ENCODE measurements at places on chromosomes 2 and 18. TPM values are rescaled to one million over a fixed set of nuclear protein-coding genes. Genes with fewer than 3 reads are reported as not detected.

Gene GALNT1
- 38.2 TPM for total RNA-seq

Gene ITM2C
- total RNA-seq = 43.4 TPM

Gene SCLY
- total RNA-seq = 77.9 TPM

Gene MAP2
- total RNA-seq = not detected

Gene WIPF1
- total RNA-seq = 365 TPM

Gene ACMSD
- total RNA-seq = not detected

Gene CNRIP1
- total RNA-seq = not detected

Gene TRAPPC8
- 29.6 TPM for total RNA-seq

Gene TMEM178A
- total RNA-seq = 0.31 TPM

Gene TANK
- 49.2 TPM for total RNA-seq

Gene CNTNAP5
- not detected for total RNA-seq

Gene PROC
- not detected for total RNA-seq

Gene SKA1
- total RNA-seq = 32.2 TPM

Gene CCDC178
- total RNA-seq = not detected

Gene LINC00305
- not detected for total RNA-seq

Gene POTEC
- total RNA-seq = not detected

Gene KCTD18
- total RNA-seq = 16.7 TPM

Gene TCF23
- total RNA-seq = not detected

Gene ODC1
- total RNA-seq = 180 TPM

Gene RAB27B
- not detected for total RNA-seq

Gene LOXL3
- 0.60 TPM for total RNA-seq

Gene CFAP210
- not detected for total RNA-seq

Gene AFF3
- total RNA-seq = 3.5 TPM

Gene DCTN1
- total RNA-seq = 81.4 TPM

Gene YES1
- total RNA-seq = 40.0 TPM

Gene NETO1
- not detected for total RNA-seq

Gene LRATD1
- total RNA-seq = not detected

Gene PDCD1
- total RNA-seq = 20.3 TPM

Gene CHRND
- not detected for total RNA-seq

Gene POTEE
- total RNA-seq = 0.43 TPM

Gene UGT1A3
- not detected for total RNA-seq

Gene STAT4
- 70.8 TPM for total RNA-seq

Gene ANKRD62
- not detected for total RNA-seq

Gene ANKRD30BL
- not detected for total RNA-seq

Gene SERPINB5
- not detected for total RNA-seq

Gene MEP1B
- not detected for total RNA-seq

Gene AQP12A
- total RNA-seq = not detected

Gene LTBP1
- total RNA-seq = 0.18 TPM

Gene NCKAP5
- not detected for total RNA-seq

Gene SPR
- total RNA-seq = 7.8 TPM

Gene ALPP
- total RNA-seq = not detected

Gene ZNF516
- total RNA-seq = 7.0 TPM

Gene ANKRD36
- total RNA-seq = 27.0 TPM

Gene FAM136A
- total RNA-seq = 68.9 TPM

Gene FBXO36
- total RNA-seq = 1.6 TPM

Gene TMEM247
- not detected for total RNA-seq

Gene AQP12B
- total RNA-seq = not detected

Gene CYS1
- total RNA-seq = 0.32 TPM

Gene TLX2
- total RNA-seq = 0.16 TPM

Gene CERKL
- total RNA-seq = 0.11 TPM

Gene DNAJB2
- 63.3 TPM for total RNA-seq

Gene GKN1
- not detected for total RNA-seq

Gene TRIM43
- not detected for total RNA-seq

Gene GAREM1
- total RNA-seq = not detected

Gene CREG2
- total RNA-seq = not detected

Gene TTR
- not detected for total RNA-seq

Gene CD28
- 97.3 TPM for total RNA-seq

Gene TFCP2L1
- total RNA-seq = 0.04 TPM

Gene SLC16A14
- 1.5 TPM for total RNA-seq
